NCI-H187 (cell line): ENCODE measurements at places on chromosomes 4 and X.

GRCh38 chr4:183333202-183333601, 11.0 kb upstream of the CLDN24 start:
- DNase-seq: no peak

GRCh38 chr4:168884251-168885124, 125.6 kb downstream of the CBR4 start:
- DNase-seq: no peak

DNA sequence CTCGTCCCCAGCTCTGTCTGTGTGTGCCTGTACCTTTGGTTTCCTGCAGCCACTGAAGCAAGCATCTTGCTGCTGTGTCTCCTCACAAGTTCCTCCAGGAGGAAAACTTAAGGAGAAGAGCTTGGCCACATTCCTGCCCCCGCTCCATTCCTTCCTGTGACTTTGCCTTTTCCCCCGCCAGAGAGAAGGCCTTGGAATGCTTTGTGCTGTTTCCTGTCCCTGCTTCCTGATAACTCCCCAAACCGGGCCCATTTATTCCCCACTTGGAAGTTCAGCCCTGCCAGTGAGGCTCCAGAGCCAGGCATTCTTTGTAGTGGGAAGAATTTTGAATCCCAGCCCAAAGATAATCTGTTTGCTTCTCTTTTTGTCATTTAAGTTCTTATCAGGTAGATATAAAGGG, 33.1 kb downstream of the SMIM10L2A start:
- DNase-seq: no peak

- DNase-seq: peak; percentile 54
These were observed 18.5 kb upstream of the DRD5 start for GRCh38 chr4:9762823-9763475.

DNA sequence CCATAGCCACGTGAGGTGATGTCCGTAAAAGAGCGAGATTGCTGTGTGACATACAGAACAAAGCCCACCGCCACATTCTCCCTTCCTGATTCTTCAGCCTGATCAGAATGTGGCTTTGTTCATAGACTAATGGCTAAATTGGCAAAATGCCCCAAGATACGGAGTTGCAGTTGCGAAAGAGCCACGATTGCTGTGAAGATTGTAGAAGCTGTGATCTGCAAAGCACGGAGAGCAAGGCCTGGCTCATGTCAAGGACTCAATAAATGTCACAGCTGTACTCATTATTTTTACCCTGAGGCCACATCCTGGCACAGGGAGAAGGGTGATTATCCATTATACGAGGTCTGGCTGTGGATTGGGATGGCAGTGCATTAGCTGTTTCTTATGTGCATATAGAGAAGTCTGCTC, 34.2 kb downstream of the ARSD start:
- no peak for DNase-seq

DNA sequence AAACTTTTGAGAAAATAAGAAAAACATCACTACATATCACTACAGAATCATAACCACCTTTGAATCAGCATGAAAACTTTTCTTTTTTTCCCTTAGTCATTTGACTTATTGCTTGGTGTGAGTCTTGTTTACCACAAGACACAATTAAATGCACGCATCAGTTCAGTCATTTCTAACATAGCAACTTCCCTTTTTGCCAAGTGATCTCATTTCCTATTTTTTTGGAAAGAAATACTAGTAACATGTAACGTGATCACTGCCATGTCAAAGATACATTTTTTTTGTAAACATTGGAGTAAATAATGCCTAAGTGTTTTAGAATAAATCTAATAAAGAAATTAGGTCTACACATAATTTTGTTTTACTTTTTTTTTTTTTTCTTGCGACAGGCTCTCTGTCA, 5.1 kb upstream of the CXCL8 start:
- no peak for DNase-seq

- DNase-seq: no peak
These were observed 29.7 kb downstream of the MANBA start for GRCh38 chr4:102730968-102731533.
